ENCODE measurements at places on chromosomes 7 and 10.

- DNase-seq: peak; percentile 91
Measured at GRCh38 chr10:44628921-44629320, 244.0 kb upstream of the CXCL12 start.

- no peak for DNase-seq
Measured at GRCh38 chr7:18357691-18358090, 137.9 kb upstream of the HDAC9 start.

GRCh38 chr7:47873762-47874161 is 74.5 kb downstream of the PKD1L1 start:
- DNase-seq: peak; percentile 4

DNA sequence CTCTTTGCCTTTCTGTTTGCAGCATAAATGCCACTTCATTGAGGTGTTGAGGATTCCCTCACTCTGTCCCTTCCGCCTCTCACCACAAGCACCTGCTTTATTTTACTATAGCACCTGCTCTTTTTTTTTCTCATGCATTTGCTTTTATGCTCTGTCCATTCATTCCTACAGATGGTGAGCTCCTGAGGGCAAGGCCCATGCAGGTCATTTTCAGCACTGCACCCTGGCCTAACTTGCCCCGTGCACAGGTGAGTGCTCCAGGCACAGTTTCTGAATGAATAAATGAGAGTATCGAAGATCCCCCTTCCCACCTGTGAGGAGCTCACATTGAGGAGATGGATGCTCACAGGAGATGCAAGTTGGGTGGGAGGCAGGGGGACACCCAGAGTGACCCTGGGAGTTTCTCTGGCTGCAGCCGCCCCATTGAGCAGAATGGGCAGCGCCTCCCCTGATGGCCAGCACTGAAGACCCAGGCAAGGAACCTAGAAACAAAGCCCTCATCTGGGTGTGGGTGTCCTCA is 1.2 kb upstream of the AKR1E2 start:
- DNase-seq: no peak

DNA sequence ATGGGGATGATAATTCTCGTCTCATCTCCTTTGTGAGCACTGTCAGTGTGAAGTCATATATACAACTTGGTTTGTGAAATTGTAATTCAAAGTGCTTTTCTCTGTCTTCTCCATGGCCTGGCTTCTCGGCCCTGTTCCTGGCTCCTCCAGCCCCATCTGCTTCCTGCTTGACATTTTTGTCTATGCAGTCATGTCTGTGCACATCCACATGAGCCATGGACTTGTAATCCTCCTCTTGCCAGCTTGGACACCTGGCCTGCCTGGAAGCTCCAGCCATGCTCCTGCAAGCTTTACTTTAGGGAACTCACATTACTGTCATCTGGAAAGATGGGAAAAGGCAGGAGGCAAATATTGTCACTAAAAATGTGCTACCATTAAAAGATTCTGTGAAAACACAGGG is 576.0 kb upstream of the DPP6 start:
- DNase-seq: no peak

- peak; percentile 57 for DNase-seq
Measured at GRCh38 chr7:105796365-105796764, 80.0 kb downstream of the ATXN7L1 start.

- no peak for DNase-seq
Measured at GRCh38 chr10:113712755-113713639, 33.3 kb downstream of the CASP7 start.

GRCh38 chr7:127792528-127793342 is 140.7 kb downstream of the SND1 start:
- no peak for DNase-seq

- DNase-seq: no peak
Measured at GRCh38 chr7:120720317-120720716, 137.6 kb downstream of the TSPAN12 start.

GRCh38 chr10:13712476-13712836 is 125.7 kb downstream of the PRPF18 start:
- DNase-seq: no peak

DNA sequence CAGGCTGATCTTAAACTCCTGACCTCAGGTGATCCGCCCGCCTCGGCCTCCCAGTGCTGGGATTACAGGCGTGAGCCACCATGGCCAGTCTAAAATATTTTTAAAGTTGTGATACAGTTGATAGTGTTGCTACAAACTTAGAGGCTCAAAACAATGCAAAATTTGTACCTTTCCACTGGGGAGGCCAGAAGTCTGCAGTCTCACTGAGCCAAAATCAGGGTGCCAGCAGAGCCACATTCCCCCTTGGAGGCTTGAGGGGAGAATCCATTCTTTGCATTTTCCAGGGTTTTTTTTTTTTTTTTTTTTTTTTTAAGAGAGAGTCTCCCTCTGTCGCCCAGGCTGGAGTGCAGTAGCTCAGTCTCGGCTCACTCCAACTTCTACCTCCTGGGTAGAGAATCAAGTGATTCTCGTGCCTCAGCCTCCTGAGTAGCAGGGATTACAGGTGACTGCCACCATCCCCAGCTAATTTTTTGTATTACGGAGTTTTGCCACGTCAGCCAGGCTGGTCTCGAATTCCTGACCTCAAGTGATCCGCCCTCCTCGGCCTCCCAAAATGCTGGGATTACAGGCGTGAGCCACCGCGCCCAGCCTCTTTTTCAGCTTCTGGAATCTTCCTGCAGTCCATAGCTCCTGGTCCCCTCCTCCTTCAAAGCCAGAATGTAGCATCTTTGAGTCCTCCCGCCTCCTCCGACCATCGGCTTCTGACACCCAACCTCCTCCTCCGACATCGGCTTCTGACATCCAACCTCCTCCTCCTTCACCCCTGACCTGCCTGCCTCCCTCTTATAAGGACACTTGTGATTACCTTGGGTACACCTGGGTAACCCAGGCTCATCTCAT is 37.2 kb downstream of the KLRG2 start:
- DNase-seq: no peak

DNA sequence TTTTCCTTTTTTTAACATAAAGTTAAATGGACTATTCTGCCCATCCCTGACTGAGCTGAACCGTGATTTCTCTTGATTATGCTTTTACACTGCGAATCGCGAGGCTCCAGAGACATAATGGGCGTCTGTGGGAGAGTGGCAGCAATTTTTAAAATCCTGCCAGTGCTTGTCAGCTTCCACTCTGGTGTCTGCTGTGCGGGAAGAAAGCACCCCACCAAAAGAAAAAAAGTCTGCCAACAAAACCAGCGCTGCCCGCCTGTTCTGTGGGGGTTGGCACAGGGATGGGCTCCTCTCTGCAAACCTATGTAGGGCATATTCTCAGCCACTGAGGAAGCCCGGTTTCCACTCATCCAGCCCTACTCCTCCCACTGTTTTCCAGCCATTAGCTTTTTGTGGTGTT is 592.3 kb upstream of the GALNT17 start:
- no peak for DNase-seq

- peak; percentile 20 for DNase-seq
Measured at GRCh38 chr10:101291331-101292193, 62.3 kb upstream of the LBX1 start.

GRCh38 chr7:40604601-40605438 is 470.0 kb downstream of the SUGCT start:
- peak; percentile 50 for DNase-seq

- peak; percentile 23 for DNase-seq
Measured at GRCh38 chr10:80535671-80536360, 1.9 kb upstream of the SH2D4B start.

GRCh38 chr7:134831862-134832261 is 52.4 kb downstream of the CALD1 start:
- no peak for DNase-seq

DNA sequence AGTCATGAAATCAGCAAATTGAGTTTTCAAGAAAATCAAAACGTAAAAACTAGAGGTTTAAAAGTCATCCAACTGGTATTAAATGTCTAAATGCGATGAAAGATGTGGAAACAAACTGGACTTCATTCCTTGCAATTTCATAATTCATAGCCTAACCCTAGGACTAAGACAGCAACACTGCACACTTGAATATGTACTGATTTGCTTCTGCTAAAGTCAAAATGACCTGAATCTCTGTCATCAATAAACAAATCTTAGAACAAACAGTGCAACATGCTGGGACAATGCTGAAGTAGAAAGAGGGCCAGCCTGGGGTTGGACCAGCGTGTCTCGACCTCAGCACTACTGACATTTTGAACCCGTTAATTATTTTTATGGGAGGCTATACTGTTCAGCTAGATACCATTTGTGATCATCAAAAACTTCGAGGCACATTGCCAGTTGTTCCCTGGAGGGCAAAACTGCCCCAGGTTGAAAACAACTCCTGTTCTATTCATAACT is 47.1 kb downstream of the MYOF start:
- DNase-seq: peak; percentile 26

GRCh38 chr10:123485341-123485960 is 180.7 kb upstream of the GPR26 start:
- DNase-seq: no peak

- DNase-seq: peak; percentile 35
Measured at GRCh38 chr10:117544711-117545140, 2.2 kb downstream of the EMX2 start.

DNA sequence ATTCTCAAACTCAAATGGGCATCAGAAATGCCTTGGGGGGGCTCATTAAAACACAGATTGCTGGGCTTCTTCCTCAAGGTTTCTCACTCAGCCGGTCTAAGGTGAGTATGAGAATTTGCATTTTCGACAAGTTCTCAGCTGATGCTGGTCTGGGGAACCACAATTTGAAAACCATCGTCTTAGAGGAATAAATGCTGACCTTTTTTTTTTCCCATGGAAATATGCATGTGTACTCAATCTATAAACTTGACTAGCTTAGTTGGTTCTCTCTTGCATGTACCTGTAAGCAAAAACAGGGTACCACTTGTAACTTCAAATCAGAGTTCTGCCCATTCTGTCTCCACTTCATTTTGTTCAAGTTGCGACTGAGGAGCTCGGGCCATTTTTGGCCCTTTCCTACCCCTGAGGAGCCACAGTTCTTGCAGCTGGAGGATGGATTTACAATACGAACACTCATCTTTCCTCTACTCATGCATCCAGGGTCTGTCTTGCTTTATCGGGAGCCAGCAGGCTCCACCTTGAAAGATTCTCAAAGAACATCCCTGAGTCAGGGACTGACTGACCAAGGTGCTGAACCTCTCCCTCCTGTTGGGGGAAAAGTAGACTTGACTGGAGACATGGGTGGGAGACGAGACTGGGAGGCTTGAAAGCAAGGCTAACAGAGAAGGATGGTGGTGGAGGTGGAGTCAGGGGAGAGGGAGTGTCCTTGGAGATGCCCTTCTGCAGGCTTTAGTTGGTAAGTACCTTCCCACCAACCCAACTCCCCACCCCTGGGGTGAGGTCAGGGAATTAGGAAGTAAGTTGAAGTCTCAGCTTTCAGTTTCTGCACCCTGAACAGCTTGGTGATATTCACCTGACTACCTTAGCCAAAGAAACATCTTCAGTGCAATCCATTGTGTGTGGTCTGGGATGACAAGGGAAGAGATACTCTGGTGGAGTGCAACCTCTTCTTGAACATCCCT is 3.7 kb upstream of the MAPK8 start:
- DNase-seq: no peak

- peak; percentile 49 for DNase-seq
Measured at GRCh38 chr10:4353964-4354363, 472.0 kb upstream of the AKR1E2 start.

GRCh38 chr10:72260976-72261783 is 12.5 kb upstream of the DDIT4 start:
- DNase-seq: no peak

DNA sequence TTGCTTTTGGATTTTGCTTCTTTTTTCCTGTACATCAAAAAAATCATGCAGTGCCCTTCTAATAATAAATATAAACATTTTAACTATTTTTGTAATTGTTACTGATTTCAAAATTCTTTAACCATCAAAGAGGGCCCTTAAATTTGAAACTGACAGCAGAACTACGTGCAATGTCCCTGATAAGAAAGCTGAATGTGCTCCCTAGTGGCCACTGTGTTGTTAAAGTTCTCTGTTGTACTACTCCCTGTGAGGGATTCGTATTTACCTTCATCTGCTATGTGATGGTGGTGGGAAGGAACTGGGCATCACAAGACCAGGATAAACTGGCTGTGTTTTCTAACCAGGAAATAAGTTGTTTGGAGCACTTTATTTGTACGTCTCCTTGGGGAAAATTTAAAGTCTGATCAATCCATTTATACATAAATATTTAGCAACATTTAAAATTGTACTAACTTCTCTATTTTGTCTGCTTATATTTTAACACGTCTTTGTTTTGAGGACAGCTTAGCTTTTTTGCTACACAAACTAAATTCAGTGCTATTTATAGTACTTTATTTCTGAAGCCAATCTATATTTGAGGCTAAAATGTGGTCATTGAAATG is 322.4 kb downstream of the HGF start:
- peak; percentile 64 for DNase-seq

GRCh38 chr7:156494960-156495359 is 145.6 kb upstream of the RNF32 start:
- DNase-seq: no peak

GRCh38 chr7:117791877-117792780 is 81.1 kb downstream of the CTTNBP2 start:
- no peak for DNase-seq

- peak; percentile 7 for DNase-seq
Measured at GRCh38 chr7:87310790-87311419, 34.6 kb upstream of the CROT start.

- DNase-seq: no peak
Measured at GRCh38 chr7:129780974-129781927, 169.7 kb downstream of the NRF1 start.

DNA sequence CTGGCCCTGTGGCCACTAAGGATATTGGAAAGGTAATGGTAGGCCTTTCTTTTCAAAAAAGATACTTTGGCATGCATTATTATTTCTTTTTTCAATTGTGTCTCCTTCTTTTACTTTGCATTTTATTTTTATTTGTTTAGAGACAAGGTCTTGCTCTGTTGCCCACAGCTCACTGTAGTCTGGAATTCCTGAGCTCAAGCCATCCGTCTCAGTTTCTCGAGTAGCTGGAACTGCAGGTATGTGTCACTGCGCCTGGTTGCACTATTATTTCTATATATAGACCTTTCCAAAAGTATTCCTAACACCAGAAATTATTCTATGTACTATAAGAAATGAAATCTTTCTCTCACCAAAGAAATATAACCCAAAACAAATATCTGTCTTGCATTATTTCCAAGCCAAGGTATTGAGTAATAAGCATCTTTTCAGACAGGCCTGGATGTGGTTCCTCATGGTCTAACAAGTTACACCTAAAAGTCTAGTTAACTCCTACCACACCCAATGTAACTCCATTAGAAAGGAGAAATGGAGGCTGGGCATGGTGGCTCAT is 500.8 kb upstream of the ANKRD30A start:
- DNase-seq: no peak

DNA sequence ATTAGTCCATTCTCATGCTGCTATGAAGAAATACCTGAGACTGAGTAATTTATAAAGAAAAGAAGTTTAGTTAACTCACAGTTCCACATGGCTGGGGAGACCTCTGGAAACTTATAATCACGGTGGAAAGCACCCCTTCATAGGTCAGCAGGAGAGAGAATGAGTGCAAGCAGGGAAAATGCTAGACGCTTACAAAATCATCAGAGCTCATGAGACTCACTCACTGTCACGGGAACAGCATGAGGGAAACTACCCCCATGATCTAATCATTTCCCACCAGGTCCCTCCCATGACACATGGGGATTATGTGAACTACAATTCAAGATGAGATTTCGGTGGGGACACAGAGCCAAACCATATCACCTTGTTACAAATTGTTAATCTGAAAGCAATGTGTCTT is 15.8 kb downstream of the TAS2R39 start:
- no peak for DNase-seq
